ENCODE measurements at places on chromosomes 1 and 21. TPM values are rescaled to one million over a fixed set of nuclear protein-coding genes. Genes with fewer than 3 reads are reported as not detected.

Gene IL23R
- not detected for polyA plus RNA-seq

GRCh38 chr1:234529095-234529949 lies 50.3 kb upstream of the TARBP1 start:
- DNase-seq = no peak

DNA sequence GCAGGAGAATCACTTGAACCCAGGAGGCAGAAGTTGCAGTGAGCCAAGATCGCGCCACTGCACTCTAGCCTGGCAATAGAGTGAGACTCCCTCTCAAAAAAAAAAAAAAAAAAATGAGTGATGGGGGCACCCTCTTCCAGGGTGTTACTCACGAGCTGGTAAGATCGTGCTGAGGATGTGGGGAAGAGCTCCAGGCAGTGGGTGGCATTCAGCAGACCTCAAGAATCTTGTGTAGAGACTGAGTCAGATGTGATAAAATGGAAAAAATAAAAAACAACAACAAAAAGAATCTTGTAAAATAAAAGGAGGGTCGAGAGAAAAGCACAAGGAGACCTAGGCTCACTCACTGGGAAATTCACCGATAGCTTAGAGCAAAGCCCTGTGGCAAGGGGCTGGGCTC lies 38.5 kb downstream of the EPHA2 start:
- no peak for DNase-seq

- no peak for DNase-seq
Observed at GRCh38 chr1:231045286-231045685, 5.2 kb upstream of the FAM89A start.

- no peak for DNase-seq
Observed at GRCh38 chr1:238139713-238140112, 249.0 kb upstream of the ZP4 start.

DNA sequence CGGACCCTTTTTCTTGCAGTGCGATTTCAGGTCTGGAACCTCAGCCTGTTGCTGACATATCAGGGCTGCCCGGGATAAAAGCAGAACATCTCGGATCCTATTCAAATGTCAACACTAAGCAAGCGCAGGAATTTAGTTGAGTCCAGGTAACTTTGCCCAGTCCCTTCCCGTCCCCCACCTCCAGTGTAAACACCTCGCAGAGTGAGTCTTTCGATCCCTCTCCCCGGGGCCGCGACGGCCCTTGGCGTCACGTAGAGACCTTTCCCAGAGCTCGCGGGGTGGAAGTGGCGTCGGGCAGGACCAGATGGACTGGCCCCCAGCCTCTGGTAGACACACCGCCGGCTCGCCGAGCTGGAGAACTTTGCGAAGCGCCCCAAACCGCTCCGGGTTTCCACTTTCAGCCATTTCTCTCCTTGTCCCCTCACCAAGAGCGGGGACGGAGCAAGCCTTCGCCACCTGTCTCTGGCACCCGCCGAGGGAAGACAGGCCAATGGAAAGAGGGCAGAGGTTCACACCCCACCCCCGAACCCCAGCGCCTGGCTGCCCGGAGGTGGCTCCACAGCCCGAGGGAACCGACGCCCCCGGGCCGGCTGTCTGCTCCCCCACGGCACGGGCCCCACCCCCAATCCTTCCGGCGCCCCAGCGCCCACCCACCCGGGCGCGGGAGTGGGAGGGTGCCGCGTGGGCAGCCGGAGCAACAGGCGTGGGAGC lies 570 bp downstream of the KCND3 start:
- DNase-seq = peak; percentile 80

- DNase-seq = no peak
Observed at GRCh38 chr1:165467706-165468105, 22.8 kb upstream of the RXRG start.

- no peak for DNase-seq
Observed at GRCh38 chr1:5151511-5151910, 497.1 kb downstream of the AJAP1 start.

Gene SH2D1B
- 0.96 TPM for polyA plus RNA-seq

DNA sequence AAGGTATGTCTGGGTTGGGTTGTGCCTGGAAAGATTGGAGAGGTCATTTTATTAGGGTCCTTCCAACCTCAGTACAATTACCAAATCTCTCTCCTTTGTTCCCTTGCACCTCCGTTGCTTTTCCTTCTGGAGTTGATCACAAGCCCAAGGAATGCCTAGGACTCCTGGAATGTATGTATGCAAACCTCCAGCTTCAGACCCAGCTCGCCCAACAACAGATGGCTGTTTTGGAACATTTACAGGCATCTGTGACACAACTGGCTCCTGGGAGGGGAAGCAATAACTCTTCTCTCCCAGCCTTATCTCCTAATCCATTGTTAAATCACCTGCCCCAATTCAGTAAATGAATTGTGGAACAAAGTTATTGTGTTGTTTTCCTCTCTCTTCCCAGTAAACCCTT lies 8.3 kb downstream of the TSACC start:
- DNase-seq = no peak

Gene TTC24
- not detected for polyA plus RNA-seq

Gene IGSF9
- polyA plus RNA-seq = 14.5 TPM

- DNase-seq = no peak
Observed at GRCh38 chr1:97926017-97926708, 5.3 kb upstream of the DPYD start.

DNA sequence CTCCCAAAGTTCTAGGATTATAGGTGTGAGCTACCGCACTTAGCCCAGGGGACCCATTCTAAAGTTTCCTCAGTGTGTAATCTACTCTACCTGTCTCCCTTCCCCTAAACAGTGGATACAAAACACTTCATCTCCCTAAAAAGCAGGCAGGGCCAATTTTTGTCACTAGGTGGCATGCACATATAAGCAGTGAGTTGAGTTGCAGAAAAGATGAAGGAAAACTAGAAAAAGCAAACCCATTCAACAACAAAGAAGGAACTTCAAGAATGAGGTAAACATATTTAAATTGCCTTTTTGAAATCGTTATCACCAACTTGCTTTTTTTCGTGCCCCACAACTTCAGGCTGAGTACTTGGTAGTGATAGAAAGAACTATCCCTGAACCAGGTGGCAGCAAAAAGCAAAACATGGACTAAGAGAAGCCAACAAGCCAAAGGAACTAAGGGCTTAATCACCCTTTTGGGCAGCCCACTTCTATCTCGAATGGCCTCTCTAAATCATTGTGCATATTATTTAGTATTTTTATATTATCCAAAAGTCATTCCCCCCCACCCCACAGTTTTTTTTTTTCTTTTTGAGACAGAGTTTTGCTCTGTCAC lies 19.7 kb upstream of the ALDH9A1 start:
- no peak for DNase-seq

GRCh38 chr1:89809556-89809955 lies 11.3 kb upstream of the LRRC8D start:
- no peak for DNase-seq

- DNase-seq = no peak
Observed at GRCh38 chr1:94942171-94943128, 15.5 kb upstream of the CNN3 start.

GRCh38 chr1:4573526-4573925 lies 80.9 kb upstream of the AJAP1 start:
- DNase-seq = no peak

Gene OSBPL9
- 97.6 TPM for polyA plus RNA-seq

- DNase-seq = no peak
Observed at GRCh38 chr1:53543130-53543777, 84.1 kb downstream of the DMRTB1 start.

GRCh38 chr1:51327386-51327785 lies 3.0 kb downstream of the TTC39A start:
- DNase-seq = no peak

Gene TEKT2
- polyA plus RNA-seq = 5.9 TPM

DNA sequence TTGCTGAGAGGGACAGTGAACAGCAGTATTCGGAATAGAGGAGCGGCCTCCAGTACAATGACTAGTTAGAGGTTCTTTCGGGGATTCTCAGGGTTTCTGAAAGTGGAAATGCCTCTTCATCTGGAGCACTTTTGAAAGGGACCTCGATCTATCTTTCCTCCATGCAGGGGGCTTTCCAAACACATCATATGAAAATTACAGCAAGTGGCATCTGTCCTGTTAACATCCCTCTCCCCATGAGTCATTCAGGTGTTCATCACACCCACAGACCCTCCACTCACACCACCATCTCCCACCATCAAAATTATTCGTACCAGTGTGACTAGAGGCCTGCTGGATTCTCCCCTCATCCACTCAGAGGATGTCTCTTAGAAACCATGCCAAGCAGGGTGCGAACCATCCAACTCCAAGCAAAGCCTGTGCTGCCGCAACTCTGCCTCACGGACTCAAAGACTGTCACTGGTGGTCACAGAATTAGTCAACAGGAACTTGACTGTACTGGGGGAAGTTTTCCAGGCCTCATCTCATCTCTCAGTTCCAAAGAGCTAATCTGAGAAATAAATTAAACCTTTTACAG lies 211.1 kb downstream of the MRPL39 start:
- no peak for DNase-seq

Gene CELA3A
- polyA plus RNA-seq = not detected
